Activated CD4-positive, alpha-beta T cell treated with anti-CD3 and anti-CD28 coated beads, Interleukin-2, Interleukin-6, amounts not matched to agents 100 ng/mL and 50 ng/mL, durations not matched to agents 16 hours and 8 hours (primary cell): ENCODE measurements at places on chromosomes 5 and 9.

DNA sequence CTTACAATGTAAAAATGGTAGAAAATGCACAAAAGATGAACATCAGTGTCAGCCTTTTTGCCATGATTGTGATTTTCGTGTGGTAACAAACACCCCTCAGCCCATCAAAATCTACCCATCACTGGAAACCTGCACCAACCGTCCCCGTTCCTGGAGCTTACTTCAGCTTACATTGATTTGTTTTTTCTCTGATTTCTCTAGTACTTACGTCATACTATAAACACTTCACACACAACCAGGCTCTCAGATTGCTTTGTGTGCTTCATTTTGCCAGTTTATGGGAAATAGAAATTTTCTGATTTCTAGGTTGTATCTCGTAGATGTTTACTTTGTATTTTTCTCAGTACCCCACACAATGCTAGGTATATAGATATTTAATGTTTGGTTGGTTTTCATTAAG, 129.1 kb downstream of the RAB3C start:
- DNase-seq: no peak

DNA sequence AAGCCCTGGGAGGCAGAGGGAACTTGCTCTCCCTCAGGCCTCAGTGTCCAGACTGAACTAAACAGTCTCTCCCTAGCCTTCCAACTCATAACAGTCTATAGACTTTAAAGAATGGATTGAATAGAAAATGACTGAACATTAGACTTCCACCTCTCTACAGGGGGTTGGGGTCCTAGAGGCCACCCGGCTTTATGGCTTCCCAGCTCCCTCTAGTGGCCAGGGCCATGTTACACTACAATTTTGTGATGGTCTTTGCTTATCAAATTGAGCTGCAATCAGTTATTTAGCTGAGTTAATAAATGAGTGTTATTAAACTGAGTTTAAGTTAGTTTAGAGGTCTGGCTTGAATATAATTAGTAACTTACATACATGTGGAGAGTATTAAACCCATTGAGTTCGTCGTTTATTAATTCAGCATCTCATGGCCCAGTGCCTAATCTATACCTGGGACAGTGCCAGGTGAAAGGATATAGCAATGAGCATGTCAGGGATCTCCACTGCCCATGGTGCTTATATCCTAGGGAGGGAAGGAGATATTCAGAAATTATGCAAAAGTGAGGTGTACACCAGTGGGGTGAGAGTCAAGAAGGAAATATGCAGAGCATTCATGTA, 105.2 kb downstream of the SH3TC2 start:
- DNase-seq: peak; percentile 53

DNA sequence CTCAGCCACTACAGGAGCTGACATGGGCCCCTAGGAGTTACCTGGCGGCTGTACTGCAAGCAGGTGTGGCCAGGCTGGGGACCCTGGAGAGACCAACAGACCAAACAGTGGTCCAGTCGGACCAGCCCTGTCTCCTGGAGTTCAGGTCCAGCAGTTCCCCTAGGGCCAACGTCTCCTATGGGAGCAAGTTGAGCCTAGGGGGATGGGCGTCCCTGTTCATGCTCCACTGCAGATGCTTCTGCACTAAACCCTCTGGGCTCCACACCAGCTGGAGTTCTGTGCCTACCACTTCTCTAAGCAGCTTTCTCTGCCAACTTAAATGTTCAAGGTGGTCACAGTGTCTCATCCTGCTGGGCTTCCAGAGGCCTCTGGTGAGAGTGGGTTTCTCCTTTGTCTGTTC, 20.6 kb upstream of the OMD start:
- no peak for DNase-seq

GRCh38 chr5:51746023-51746422, 362.8 kb downstream of the ISL1 start:
- DNase-seq: no peak

DNA sequence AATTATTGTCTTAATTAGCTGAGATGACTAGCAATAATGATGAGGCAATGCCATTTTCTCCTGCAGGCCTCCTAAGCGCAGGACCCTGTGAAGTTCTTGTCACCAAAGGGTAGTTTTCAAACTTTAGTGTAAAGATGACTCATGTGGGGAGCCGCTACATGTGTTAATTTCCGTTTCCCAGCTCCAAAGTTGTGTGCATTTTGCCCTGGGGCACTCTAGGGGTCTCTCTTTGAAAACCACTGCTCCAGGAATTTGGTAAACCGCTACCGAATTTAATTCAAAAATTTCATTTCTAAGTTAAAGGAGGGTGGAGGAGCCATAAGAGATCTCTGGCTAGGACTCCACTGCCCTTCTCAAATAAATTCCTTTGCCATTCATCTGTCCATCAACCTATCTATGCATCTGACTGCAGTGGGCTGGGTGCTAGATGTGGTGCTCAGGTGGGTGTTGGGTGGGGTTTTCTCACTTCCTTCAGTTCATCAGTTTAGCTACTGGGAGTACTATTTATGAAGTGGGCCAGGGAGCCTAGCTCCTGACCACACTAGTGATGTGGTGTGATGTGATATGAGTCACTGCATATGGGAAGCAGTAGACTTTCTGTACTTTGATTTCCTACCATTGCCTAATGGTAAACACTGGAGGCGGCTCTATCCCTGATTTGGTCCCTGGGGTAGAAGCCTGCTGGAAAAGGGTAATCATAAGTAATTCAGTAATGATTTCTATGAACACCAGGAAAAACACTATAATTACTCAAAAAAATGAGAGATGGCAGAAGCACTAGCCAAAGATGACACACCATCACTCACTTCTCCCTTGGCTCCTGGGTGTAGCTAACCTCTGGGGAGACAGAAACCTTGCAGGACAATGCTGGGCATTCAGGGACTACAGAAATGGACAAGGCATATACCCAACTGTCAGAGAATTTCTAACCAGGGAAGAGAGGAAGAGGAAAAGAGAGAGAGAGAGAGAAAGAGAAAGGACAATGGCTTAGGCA, 4.0 kb upstream of the ZSWIM6 start:
- peak; percentile 66 for DNase-seq

DNA sequence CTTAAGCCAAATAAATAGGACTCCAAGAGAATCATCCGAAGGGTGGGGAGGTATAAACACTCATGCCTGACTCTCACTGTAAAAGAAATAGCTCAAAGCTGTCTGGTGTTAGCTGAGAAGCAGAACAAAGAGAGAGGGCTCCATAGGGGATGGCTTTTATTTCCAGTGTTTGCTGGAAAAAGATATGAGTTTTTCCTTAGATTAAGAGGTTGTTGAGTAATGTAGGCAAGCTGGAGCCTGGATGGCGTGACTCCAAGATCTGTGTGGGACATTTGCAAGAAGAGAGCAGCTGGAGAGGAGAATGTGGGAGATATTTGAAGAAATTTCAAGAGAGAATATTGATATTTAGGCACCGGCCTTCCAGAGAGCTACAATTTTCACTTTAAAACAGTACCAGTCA, 793.7 kb upstream of the RGMB start:
- DNase-seq: no peak

GRCh38 chr5:128538250-128539037, 399 bp upstream of the FBN2 start:
- no peak for DNase-seq

GRCh38 chr5:2125901-2126265, 243.2 kb upstream of the IRX4 start:
- no peak for DNase-seq

- DNase-seq: peak; percentile 68
Measured at GRCh38 chr9:127586537-127586936, 25.5 kb upstream of the STXBP1 start.

DNA sequence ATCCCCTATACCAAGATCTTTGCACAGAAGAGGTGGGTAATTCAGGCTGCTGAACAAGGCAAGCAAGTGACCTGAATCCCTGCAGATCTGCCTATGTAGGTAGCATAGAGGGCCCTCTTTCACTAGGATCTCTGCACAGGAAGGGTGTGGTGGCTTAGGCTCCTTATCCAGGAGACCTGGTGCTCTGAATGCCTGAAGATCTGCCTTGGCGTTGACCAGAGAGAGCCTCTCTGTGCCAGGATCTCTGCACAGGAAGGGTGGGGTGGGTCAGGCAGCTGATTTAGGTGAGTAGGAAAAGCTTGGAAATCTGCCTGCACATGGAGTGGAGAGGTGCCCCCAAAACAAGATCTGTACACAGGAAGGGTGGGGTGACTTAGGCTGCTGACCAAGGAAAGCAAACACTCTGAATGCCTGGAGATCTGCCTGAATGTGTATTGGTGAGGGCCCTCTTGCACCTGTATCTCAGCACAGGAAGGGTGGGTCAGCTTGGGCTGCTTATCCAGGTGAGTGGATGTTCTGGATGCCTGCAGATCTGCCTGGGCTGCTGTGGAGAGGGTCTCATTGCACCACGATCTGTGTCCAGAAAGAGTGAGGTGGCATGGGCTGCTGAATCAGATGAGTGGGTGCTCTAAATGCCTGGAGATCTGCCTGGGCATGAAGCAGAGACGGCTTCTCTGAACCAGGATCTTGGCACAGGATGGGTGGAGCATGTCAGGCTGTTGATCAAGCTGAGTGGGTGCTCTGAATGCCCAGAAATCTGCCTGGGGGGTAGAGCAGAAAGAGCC, 365.9 kb downstream of the DMAC1 start:
- DNase-seq: no peak

GRCh38 chr5:2592766-2593165, 158.7 kb downstream of the IRX2 start:
- DNase-seq: no peak

GRCh38 chr9:124873664-124874063, 11.7 kb downstream of the ARPC5L start:
- no peak for DNase-seq

DNA sequence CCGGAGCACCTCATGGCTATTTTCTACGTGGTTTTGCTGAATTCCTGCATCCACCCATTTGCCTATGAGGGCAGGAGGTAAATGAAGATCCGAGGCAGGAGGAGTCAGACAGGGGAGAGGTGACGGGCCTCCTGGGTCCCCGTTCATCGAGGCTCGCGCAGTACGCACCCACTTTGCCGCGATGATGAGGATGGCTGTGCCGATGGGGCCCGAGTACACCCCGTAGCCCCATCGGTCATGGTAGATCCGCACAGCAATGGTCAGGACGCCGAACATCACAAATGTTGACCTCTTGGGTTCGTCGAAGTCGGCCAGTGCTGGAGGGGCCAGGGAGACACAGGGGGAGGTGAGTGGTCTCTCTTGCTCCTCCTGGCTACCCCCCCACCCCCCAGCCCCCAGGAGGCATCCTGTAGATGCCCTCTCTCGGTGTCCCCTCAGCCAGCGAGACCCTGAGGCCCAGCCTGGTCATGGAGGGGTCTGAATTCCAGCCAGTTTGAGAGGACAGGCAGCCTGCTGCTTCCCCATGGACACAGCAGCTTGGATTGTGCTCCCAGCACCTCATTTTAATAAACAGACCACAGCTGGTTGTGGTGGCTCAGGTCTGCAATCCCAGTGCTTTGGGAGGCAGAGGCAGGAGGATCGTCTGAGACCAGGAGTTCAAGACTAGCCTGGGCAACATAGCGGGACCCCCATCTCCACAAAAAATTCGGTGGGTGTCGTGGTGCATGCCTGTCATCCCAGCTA, 5.9 kb downstream of the MYMK start:
- DNase-seq: no peak

- DNase-seq: peak; percentile 17
Measured at GRCh38 chr5:133336121-133336968, 276.0 kb downstream of the FSTL4 start.

- no peak for DNase-seq
Measured at GRCh38 chr5:15447209-15447608, 52.8 kb upstream of the FBXL7 start.

- DNase-seq: no peak
Measured at GRCh38 chr9:121949364-121949763, 143.7 kb downstream of the TTLL11 start.

GRCh38 chr5:38845526-38846378, at the start of gene OSMR:
Gene OSMR, plus strand, starts transcription at chr5:38846012. Its CDS starts 23,033 bp downstream, at chr5:38869045.
- DNase-seq: peak; percentile 28
